Heart right ventricle (tissue), 16 donors: ENCODE measurements at places on chromosomes 11 and 22. TPM values are rescaled to one million over a fixed set of nuclear protein-coding genes. Genes with fewer than 3 reads are reported as not detected.

DNA sequence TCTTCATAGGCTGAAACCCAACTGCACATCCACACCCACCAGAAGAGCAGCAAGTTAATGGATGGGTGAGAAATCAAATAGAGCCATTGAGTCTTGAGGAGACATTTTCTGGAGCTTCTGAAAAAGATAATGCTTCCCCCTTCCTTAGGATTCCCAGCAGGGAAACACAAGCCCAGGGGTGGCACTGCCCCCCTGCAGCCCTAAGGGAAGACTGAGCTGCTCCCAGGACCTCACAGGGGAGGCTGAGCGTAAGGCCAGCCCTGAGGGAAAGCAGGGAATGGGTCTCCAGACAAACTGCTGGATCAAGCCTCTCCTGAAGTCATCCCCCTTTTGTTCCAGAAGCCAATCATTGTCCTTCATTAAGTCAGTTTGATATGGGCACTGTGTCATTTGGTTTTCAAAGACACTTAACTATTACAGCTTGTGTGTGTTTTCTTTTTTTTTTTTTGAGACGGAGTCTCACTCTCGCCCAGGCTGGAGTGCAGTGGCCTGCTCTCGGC lies 15.1 kb downstream of the LTO1 start:
- no peaks in the 10 kb centered on the region for H3K4me1 ChIP-seq
- H3K4me3 ChIP-seq: no peak overlapping the region
- H3K36me3 ChIP-seq: no peaks in the 10 kb centered on the region
- no peak for DNase-seq

Gene DKK3
- total RNA-seq: 437 TPM

- no peak overlapping the region for H3K4me3 ChIP-seq
- H3K4me1 ChIP-seq: peaks cover 6% of the 10 kb centered on the region
- no peak overlapping the region for H3K27ac ChIP-seq
- no peaks in the 10 kb centered on the region for H3K27me3 ChIP-seq
- no peaks in the 10 kb centered on the region for H3K36me3 ChIP-seq
Observed at GRCh38 chr11:129947474-129947873, 52.1 kb upstream of the NFRKB start.

- no peak overlapping the region for H3K27ac ChIP-seq
- H3K4me1 ChIP-seq: peaks cover 30% of the 10 kb centered on the region
- no peaks in the 10 kb centered on the region for H3K36me3 ChIP-seq
- DNase-seq: no peak
- no peaks in the 10 kb centered on the region for H3K27me3 ChIP-seq
- no peak overlapping the region for H3K4me3 ChIP-seq
Observed at GRCh38 chr22:17905445-17905844, 118.9 kb downstream of the MICAL3 start.

Gene MRGPRX3
- total RNA-seq: not detected

- H3K4me3 ChIP-seq: no peak overlapping the region
- no peak for DNase-seq
- H3K36me3 ChIP-seq: no peaks in the 10 kb centered on the region
- no peaks in the 10 kb centered on the region for H3K27me3 ChIP-seq
Observed at GRCh38 chr11:8087185-8087584, 6.2 kb downstream of the TUB start.

GRCh38 chr11:73972187-73972586 lies 10.5 kb downstream of the UCP2 start:
- no peak overlapping the region for H3K27ac ChIP-seq
- no peak overlapping the region for H3K4me3 ChIP-seq
- H3K4me1 ChIP-seq: no peaks in the 10 kb centered on the region
- no peaks in the 10 kb centered on the region for H3K36me3 ChIP-seq
